ENCODE measurements at places on chromosomes 5 and 9.

DNA sequence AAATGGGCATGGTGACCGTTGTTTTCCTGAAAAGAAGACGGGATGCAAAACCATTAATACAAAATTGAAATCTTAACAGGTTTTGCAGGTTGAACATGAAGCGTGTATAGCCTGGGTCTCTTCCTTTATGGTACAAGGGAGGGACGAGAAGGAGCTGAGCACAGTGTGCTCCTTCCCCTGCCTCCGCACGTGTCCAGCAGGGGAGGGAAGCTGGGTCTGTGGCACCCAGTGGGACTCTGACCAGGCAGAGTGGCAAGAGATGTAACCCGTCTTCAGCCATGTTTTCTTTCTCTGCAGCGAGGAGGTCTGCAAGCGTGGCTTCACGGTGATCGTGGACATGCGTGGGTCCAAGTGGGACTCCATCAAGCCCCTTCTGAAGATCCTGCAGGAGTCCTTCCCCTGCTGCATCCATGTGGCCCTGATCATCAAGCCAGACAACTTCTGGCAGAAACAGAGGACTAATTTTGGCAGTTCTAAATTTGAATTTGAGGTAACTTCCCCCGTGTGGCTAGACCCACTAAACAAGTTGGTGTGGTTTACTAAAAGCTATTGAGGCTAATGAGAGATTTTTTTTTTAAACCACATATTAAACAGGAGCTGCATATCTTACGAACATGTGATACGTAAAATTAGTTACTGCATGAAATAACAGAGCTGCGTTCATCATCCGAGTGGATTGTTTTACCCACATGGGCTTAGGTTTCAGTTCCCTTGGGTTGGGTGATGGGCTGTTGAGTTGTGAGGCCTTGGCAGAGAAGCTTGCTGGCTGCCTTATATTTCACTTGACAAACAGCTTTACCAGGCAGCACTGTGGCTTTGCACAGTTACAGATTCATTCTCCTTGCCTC lies 143.7 kb downstream of the TRIO start:
- no peak for DNase-seq

DNA sequence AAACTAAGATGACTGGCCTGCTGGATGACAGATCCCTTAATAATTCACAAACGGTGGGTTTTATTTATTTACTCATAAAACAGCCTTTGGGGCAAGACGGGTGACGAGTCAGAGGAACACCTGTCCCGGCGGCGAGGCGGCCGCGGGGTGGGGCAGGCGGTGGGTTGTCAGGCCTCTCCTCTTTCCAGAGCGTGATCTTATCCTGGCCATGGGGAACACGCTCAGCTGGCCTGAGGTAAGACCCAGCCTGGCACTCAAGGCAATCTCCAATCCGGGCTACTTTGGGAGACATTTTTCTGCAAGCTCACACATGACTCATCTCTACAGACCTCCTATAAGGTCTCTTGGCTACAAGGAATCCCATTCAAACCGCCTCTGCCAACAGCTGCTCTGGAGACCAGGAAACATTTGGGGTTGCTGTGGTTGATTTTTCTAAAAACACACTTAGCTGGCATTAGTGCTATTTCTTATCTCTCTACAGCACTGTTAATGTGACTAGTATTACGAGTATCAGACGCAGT lies 6.3 kb downstream of the RAPGEF1 start:
- no peak for DNase-seq

GRCh38 chr5:172740428-172741205 lies 30.4 kb downstream of the DUSP1 start:
- no peak for DNase-seq

DNA sequence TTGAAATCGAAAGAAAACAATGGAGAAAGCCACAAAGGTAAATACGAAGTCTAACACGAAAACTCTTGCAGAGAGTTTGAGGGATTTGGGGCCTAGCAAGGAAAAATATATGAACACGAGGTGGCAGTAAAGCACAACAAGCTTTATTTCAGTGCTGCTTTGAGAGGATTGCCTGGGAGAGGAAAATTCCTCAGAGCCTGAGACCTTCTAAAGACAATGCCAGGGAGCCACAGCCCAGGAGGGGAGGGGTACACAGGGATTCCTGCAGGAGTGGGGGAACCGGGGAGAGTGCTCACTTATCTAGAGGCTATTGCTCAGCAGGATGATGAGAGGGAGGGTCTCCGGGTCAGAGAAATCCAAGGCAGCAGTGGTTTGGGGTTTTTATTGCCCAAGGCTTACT lies 134.9 kb upstream of the ADCY2 start:
- no peak for DNase-seq

- no peak for DNase-seq
These were observed 2.2 kb downstream of the NAA35 start for GRCh38 chr9:85942913-85943709.

GRCh38 chr5:159883522-159883950 lies 32.7 kb upstream of the ADRA1B start:
- no peak for DNase-seq

- DNase-seq, result no peak
These were observed 537 bp downstream of the C8G start for GRCh38 chr9:136945333-136946227.

- no peak for DNase-seq
These were observed 252.0 kb downstream of the RASEF start for GRCh38 chr9:82810915-82811314.

DNA sequence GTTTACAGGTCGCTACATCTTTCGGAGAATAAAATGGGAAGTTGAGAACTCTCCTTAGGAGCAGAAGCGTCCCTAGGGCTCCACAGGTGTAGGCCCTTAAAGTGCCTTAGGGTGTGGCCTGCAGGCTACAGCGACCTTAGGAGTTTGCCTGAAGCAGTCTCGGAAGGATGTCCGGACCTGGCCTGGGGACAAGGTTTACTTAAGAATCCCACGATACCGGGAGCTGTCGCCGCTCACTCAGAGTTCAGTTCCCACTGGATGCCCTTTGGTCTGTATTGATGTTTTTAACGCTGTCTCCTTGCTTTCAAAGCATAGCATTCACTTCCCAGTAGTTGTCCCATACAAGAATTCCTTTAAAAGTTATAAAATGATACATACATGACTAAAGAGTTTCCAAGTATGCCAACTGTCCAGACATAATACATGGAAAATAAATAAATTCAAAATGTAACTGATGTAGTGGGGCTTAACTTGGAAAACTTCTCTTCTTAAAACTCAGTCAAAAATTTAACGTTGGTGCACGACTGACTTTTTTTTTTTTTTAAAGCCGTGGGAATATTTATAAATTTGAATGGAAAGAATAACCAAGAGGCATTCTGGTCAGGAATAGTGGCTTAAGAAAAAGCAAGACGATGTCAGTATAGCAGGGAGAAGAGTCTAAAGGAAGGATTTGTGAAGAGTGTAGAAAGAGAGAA lies 848 bp downstream of the RAD50 start:
- DNase-seq, result no peak

GRCh38 chr9:26418480-26418879 lies 474.1 kb downstream of the CAAP1 start:
- DNase-seq, result no peak

- no peak for DNase-seq
These were observed 22.5 kb upstream of the SHB start for GRCh38 chr9:38091310-38092199.

GRCh38 chr9:21970800-21971640 lies 23.2 kb downstream of the CDKN2A start:
- DNase-seq, result no peak

DNA sequence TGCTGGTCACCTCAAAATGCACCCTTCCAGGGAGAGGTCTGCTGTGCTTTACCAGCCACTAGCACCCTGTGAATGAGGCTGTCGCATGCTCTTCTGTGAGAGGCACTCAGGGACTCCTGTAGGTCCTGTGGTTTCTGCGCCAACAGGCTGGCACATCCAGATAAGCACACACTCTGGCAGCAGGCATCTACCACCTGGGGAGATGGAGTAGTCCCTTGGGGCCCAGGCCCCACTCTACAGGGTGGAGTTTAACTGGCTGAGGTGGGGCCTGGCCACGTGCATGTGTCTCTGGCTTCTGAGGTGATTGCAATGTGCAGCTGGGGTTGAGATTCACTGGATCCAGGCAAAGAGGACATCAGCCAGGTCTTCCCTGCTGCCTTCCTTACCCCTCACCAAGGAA lies 32.3 kb downstream of the TMEM174 start:
- no peak for DNase-seq

DNA sequence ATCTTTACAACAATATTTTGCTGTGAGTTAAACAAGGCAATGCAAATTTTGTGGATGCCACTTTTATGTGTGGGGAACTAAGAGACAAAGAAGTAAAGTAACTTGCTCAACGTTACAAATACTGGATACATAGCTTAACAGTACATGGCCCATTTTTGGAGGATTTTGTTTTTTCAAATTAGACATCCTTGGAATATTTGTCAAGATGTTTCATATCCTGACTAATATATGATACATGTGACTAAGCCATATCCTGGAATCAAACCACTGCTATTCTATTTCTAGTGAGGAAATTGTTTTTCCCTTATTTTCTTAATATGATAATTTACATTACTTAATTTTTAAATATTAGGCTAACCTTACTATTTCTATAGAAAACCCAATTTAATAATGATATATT lies 529.8 kb downstream of the DMRTA1 start:
- no peak for DNase-seq

- no peak for DNase-seq
These were observed 475.2 kb upstream of the BRINP1 start for GRCh38 chr9:119844431-119844830.

DNA sequence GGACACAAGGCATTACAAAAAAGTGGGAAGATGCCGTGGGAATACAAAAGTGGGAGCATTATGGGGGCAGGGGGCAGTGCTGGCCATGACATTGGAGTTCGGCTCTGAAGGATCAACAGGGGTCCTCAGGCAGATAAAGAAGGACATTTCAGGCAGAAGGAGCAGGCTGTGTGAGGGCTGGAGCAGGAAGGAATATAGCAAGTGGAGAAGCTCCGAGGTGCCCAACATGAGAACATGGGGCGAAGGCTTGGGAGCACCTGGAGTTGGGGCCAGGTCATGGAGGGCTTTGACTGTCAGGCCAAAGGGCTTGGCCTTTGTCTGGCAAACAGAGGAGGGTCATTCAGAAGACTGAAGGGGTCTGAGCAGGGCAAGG lies 2.5 kb downstream of the B4GALT7 start:
- DNase-seq, result no peak

- no peak for DNase-seq
These were observed 77.5 kb upstream of the C6 start for GRCh38 chr5:41290810-41291209.

- no peak for DNase-seq
These were observed 10.5 kb upstream of the IPPK start for GRCh38 chr9:92680166-92681119.

DNA sequence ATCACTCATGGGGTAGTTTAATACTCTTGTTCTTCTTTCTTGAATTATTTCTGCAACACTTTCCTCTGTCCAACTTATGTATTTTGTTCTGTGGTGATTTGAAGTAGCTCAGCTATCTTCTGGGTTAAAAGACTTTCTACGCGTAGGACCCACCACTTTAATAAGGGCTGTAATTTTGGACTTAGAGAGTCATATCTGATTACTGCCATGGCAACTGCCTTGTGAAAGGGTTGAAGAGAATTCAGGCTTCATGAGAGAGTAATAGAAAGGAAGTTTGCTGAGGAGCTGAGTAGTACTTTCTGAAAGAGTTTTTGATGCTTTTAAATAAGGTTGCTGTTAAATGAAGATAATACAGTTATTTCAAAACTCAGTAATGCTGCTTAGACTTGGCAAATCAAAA lies 89.5 kb downstream of the TLE4 start:
- DNase-seq, result no peak

DNA sequence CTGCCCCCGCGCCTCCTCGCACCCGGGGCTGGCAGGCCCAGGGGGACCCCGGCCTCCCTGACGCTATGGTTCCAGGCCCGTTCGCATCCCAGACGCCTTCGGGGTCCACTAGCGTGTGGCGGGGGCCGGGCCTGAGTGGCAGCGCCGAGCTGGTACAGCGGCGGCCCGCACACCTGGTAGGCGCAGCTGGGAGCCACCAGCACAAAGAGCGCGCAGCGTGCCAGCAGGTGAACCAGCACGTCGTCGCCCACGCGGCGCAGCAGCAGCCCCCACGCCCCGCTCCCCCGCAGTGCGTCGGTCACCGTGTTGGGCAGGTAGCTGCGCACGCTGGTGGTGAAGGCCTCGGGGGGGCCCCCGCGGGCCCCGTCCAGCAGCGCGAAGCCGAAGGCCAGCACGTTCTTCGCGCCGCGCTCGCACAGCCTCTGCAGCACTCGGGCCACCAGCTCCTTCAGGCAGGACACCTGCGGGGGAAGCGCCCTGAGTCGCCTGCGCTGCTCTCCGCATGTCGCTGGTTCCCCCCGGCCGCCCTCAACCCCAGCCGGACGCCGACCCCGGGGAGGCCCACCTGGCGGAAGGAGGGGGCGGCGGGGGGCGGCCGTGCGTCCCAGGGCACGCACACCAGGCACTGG lies 548 bp downstream of the TERT start:
- DNase-seq, result no peak

GRCh38 chr5:51465165-51465564 lies 81.9 kb downstream of the ISL1 start:
- DNase-seq, result no peak

DNA sequence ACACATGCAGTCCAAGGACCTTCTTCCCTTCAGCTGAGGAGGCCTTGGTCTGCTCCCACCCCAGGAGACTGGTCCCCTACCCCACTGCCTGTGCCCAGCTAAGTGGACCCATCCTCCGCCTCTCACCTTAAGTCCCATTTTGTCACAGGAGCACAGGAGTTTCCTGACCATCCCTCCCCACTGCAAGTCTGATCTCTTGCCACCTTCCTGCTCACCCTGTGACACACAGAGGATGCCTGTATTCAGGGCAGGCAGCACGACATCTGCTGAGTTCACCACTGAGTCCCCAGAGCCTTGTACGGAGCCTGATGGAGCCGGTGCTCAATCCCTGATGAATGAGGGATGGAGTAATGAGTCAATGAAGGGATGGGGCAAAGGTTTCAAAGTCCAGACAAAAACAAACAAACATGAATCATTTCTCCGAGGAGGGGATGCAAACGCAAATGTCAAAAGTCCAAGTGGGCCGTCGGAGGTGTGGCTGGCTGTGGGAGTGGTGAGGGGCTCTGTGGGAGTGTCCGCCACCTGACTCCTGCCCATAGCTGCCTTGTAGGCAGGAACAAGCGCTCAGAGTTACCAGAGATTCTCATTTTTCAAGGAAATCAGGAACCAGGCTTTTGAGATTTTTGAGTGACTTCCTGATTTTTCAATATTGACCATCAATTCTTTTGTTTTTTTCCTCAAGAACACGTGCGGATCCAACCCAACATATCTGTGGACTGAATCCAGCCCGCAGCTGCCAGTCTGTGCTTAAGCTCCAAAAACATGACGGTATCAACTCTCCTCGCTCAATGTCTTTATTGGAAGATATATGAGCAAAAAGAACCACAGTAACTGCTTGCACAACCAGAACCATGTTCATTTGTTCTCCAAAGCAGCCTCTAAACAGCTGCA lies 4.4 kb downstream of the RAPGEF1 start:
- no peak for DNase-seq

- no peak for DNase-seq
These were observed 109.3 kb upstream of the TMEM161B start for GRCh38 chr5:88377705-88378656.

- no peak for DNase-seq
These were observed 19.7 kb upstream of the ARHGEF28 start for GRCh38 chr5:73606206-73606753.

All from C1 segment of cervical spinal cord (tissue), 14 donors.